ENCODE measurements at places on chromosomes 5 and 9. TPM values are rescaled to one million over a fixed set of nuclear protein-coding genes. Genes with fewer than 3 reads are reported as not detected.

The PCDH12 gene
- total RNA-seq: 22.9 TPM

DNA sequence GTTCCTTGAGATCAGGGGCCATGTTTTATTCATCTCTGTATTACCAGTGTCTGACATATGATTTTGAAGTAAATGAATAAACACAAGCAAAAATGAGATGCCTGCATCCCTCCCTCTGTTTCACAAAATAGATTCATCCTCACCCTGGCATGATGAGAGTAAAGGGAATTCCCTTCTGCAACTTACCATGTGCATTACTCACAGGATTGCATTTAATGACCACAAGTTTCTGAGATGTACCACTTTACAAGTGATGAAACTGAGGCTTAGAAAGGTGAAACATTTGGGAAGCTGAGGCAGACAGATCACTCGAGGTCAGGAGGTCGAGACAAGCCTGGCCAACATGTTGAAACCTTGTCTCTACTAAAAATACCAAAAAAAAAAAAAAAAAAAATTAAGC, 74.2 kb upstream of the TNFSF8 start:
- no peak for DNase-seq

DNA sequence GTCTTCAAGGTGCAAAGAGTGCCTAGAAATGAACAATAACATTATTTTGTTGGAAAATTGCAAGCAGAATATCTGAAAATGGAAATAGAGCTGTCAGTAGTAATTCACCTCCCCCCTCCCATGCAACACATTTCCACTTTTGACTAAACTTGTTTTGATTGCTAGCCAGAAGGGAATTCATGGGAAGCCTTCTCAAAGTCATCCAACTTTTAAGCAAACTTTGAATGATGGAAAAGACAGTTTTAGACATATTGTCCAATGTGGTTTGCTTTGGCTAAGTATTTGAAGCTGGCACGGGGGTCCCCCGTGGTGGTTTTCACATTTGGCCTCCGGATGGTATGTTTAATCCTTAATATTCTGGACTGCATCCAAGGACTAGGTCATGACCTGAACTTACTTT, 7.5 kb downstream of the NR2F1 start:
- no peak for DNase-seq

- DNase-seq: no peak
Observed at GRCh38 chr5:55481293-55481855, 53.4 kb downstream of the PLPP1 start.

All from dermis microvascular lymphatic vessel endothelial cell (primary cell).